NCI-H774 (cell line): ENCODE measurements at places on chromosomes 3 and 15.

DNA sequence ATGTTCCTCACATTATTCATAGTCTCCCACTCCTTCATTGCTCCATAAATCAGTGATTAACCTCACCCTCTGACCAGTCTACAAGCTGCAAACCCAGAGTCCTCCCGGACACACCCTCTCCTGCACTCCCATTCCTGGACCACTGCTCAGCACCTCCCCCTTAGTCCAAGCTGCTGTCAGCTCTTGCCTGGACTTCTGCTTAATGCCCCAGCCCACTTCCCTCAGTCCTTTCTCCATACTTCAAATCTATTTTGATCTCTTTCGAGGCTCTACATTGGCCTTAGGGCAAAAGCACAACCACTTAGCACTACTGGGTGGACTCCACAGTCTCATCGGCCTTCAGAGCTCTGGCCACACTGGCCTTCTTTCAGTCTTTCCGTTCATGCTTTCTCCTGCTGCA is 79.4 kb upstream of the FAM98B start:
- DNase-seq, result no peak

DNA sequence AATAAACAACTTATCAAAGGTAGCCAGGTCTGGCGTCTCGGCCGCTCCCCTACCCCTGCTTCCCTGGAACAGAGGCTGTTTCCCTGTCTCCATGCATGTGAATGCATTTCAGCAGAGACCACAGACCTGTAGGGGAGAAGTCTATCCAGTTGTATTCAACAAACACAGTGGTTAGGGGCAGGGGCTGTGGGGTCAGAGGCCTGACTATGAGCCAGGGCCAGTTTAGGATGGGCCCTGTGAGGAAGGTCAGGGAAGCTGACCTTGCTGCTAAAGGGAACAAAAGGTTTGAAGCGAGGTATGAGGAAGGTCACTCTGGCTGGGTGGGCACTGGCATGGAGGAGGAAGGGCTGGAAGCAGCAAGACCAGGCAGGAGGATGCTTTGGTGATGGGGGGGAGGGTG is 184.6 kb downstream of the XXYLT1 start:
- no peak for DNase-seq

GRCh38 chr15:48307586-48307985 is 23.6 kb upstream of the DUT start:
- DNase-seq, result no peak

DNA sequence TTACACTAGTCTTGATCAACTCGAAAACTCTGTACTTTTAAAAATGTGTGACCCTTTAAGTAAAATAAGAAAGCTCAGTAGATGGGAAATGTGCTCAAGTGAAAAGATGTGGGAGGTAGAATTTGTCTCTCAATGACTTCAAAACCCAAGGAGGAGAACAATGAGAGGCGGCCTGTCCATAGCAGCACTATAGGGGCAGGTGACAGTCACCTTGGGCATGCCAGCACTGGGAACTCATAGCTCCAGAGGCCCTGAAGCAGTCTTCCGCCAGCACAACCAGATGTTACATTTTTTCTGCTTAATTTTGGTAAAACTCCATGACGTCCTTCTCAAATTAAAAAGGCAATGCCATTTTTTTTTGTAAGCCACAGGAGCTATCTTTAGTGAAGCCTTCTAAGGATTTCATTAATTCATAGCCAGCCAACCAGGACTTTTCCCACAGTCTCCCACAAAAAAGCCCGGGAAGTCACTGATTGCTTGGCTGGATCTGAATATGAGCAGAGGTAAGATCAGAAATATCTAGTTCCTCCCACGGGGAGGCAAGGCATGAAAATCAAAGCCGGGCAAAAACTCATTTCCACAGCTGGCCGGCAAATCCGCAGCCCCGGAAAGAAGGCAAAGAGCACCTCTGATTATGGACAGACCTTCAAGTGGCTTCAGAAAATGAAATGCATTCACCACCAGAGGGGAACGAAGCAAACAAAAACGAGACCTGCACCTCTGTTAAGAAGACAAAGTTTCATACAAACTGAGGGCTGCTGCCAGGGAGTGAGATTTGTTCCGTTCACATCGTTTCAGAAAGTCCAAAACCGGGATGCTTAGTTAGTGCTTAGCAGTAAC is 10.5 kb downstream of the IL17RD start:
- no peak for DNase-seq

- no peak for DNase-seq
Observed at GRCh38 chr15:45187578-45187893, 230 bp downstream of the SHF start.

- no peak for DNase-seq
Observed at GRCh38 chr3:194598771-194599557, 34.3 kb downstream of the TMEM44 start.

GRCh38 chr3:193827871-193828270 is 234.9 kb downstream of the OPA1 start:
- DNase-seq, result no peak

GRCh38 chr3:47404955-47405790 is 24.4 kb downstream of the PTPN23 start:
- DNase-seq, result no peak

DNA sequence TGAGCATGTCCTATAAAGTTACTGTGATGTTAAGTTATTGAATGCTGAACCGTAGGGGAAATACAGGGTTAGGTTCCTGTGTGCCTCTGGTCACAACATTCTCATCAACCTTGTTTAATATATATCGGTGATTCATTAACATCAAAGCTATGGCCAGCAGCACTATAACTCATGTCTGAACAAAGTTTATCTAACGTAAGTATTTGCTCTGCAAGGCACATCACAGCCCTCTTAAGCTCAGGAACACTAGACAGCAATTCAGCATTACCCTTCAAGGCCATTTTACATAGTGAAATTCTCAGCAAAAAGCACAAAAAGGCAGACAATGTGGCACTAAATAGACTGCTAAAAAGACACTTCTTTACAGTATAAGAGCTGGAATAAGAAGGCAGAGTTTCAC is 48.2 kb upstream of the FNDC3B start:
- no peak for DNase-seq

GRCh38 chr15:39286706-39287105 is 294.2 kb upstream of the THBS1 start:
- no peak for DNase-seq

- DNase-seq, result no peak
Observed at GRCh38 chr15:89139613-89140499, 51.6 kb downstream of the ABHD2 start.

DNA sequence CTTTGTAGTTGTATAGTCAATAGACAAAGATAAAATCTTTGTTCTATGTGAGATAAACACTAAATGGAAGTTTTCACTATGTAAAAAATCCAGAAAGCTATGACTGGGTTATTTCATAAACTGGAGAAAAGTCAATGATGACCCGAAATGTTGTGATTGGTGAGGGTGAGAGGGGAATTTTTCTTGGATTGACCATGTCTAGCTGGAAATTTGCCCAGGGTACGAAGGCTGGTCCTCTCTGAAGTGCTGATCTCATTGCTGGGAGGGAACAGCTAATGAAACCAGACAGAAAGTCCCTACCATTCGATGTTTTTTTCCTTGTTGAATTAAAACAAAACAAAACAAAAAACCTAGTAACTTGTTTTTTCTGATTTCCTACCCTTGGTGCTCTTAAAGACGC is 14.3 kb downstream of the TPRG1 start:
- no peak for DNase-seq

DNA sequence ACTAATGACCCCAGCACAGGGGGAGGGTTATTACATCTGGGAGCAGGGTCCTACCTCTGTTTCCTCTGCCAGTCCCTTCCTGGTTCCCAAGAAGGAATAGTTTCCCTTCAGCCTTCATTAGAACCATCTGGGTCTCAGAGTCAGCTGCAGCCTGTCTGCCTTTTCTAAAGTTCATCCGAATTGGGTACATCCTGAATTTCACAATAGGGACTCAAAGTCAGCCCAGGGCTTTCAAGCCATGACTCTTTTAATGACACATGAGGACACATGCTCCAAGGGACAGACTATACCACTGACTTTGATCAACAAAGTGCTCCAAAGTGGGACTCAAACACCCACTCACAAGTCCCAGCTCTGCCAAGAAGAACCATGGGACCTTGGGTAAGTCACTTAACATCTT is 12.7 kb upstream of the CRABP1 start:
- no peak for DNase-seq

GRCh38 chr15:82856397-82857170 is 47.2 kb downstream of the WHAMM start:
- no peak for DNase-seq

- DNase-seq, result no peak
Observed at GRCh38 chr15:66658044-66658443, 44.0 kb upstream of the SMAD6 start.

DNA sequence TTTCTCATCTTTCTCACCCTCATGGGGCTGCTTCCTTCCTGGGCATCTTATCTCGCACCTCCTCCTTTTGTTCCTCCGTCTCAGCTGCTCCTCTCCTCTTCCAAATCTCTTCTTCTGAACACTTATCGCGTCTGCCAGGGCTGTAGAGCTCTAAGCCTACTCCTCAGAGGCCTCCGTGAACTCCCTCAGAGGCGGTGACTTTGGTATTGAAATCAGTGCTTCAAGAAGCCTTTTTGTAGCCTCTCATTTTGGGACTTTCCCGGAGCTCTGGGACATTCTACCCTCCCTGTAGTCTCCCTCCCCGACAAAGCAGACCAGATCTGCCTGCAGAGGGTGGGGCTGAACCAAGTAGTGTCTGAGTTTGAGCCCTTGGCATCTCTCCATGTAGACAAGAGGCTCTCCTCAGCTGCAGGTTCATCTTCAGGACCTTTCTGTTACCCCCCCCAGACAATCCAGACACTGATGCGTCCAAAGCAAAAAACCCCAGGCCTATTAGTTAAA is 17.5 kb upstream of the CPNE9 start:
- DNase-seq, result no peak

GRCh38 chr15:69068157-69068556 is 53.7 kb downstream of the NOX5 start:
- DNase-seq, result no peak

DNA sequence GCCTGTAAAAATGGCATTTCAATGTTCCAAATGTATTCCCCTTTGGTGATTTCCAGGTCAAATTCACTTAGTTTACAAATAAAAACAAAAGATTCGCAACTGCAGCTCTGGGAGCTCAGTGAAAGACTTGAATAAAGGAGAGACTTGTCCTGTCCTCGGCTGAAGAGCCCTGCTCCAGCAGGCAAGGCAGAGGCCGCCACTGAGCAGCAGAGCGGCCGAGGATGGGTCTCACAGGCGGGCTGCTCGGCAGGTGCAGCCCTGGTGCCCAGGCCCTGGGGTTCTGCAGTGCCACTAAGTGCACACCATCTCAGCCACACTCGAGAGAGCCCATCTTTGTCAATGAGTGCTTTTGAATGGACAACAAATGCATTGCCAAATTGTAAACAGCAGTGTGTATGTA is 856.2 kb downstream of the AGBL1 start:
- no peak for DNase-seq

DNA sequence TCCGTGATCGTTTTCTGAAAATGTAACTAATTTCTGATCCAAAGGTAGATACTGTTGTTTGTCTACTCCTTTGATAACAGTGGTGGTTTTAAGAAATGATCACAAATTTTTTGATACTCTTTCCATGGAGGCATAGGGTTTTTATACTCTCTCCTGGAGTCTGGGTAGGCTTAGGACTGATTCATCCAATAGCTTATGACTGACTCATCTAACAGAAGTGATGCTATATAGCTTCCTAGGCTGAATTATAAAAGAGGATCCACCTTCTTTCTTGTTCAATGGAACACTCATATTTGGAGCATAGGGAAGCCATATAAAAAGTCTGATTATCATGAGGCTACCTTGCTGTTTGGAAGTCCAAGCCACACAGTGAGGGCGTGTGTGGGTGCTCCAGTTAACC is 84.3 kb downstream of the CHST2 start:
- DNase-seq, result no peak

DNA sequence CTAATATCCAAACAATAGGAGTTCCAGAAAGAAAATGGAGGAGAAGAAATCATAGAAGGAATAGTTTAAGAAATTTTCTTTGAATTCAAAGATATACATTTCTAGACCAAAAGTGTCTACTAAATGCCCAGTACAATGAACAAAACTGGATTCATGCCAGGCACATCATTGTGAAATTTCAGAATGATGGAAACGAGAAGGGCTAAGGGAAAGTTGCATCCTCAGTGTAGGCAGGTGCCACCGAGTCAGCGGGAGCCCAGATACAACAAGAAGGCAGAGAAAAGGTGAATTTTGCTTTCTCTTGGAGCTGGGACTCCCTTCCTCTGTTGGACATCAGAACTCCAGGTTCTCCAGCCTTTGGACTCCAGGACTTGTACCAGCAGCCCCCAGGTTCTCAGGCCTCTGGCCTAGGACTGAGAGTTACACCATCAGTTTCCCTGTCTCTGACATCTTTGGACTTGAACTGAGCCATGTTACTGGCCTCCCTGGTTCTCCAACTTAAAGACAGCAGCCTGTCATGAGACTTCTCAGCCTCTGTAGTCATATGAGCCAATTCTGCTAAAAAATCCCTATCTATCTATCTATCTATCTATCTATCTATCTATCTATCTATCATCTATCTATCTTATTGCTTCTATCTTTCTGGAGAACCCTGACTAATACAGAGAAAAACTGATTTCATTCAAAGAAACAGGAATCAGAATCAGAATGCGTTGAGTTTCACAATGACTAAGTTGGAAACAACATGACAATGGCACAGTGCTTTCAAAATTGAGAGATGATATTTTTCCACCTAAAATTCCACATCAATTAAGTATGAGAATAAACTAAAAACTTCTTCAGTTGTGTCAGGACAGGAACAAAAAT is 207.7 kb downstream of the FAM43A start:
- no peak for DNase-seq

DNA sequence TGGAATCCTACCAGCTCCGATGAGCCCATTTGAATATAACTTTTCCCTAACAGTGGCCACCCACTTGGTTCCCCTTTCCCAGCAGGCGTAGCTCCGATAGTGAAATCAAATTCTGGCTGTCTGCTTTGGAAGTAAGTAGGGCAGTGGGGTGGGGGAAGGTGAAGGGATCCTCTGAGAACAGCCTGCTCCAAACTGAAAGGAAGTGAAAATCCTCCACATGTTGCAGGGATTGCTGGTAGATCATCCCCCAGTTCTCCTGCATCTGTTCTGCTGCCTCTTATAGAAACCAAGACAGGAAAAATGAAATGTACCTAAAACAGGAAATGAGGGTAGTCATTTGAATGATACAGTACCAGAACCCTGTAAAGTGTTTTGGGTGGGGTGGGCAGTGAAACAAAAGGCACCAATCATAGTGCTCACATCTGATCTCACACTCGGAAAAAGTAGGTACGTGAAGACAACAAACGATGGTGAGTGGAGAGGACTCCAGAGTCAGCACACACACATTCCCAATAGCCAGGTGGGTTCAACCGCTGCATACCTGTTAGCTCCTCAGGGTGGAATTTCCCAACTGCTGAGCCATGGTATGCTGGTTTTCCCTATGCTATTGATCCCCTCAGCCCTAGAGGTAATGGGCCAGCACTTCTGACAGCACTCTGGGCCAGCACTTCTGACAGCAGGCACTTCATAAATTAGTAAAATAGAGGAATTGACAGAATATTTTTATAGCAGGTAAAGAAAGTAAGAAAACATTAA is 304.9 kb upstream of the ADAMTS9 start:
- DNase-seq, result no peak

GRCh38 chr15:81002009-81002330 is 1.2 kb downstream of the TLNRD1 start:
- DNase-seq, result no peak

GRCh38 chr15:92797168-92798052 is 102.7 kb upstream of the CHD2 start:
- DNase-seq, result peak; percentile 69

- no peak for DNase-seq
Observed at GRCh38 chr3:99544786-99545281, 93.6 kb upstream of the COL8A1 start.

- no peak for DNase-seq
Observed at GRCh38 chr15:85071061-85071460, 89.4 kb downstream of the PDE8A start.
